ENCODE measurements at places on chromosomes 2 and 18. TPM values are rescaled to one million over a fixed set of nuclear protein-coding genes. Genes with fewer than 3 reads are reported as not detected.

TRIM43 gene
- not detected for total RNA-seq

RAPGEF4 gene
- 0.62 TPM for total RNA-seq

KIF1A gene
- 132 TPM for total RNA-seq

HOXD12 gene
- 0.13 TPM for total RNA-seq

LOXHD1 gene
- total RNA-seq: not detected

RBM45 gene
- 14.1 TPM for total RNA-seq

POTEI gene
- 0.92 TPM for total RNA-seq

RGPD4 gene
- total RNA-seq: not detected

CD302 gene
- 3.3 TPM for total RNA-seq

TSPYL6 gene
- not detected for total RNA-seq

SMAD4 gene
- 61.3 TPM for total RNA-seq

CHRND gene
- not detected for total RNA-seq

ARMC9 gene
- 42.7 TPM for total RNA-seq

KCNS3 gene
- total RNA-seq: 1.7 TPM

TDRD15 gene
- total RNA-seq: not detected

WIPF1 gene
- total RNA-seq: 8.3 TPM

HOXD13 gene
- total RNA-seq: not detected

POTEJ gene
- not detected for total RNA-seq

CTDSP1 gene
- total RNA-seq: 128 TPM

CNTNAP5 gene
- not detected for total RNA-seq

AQP12B gene
- total RNA-seq: not detected

VIL1 gene
- 0.18 TPM for total RNA-seq

RNF125 gene
- 0.57 TPM for total RNA-seq

MAP3K19 gene
- total RNA-seq: not detected

PMAIP1 gene
- total RNA-seq: 7.7 TPM

PLCD4 gene
- 12.9 TPM for total RNA-seq
